Sciatic nerve (tissue), 2 donors: ENCODE measurements at places on chromosomes 1 and 21. TPM values are rescaled to one million over a fixed set of nuclear protein-coding genes. Genes with fewer than 3 reads are reported as not detected.

Gene RGS16
- 14.1 TPM for total RNA-seq

Gene ZBTB8A
- total RNA-seq = 8.9 TPM

Gene COP1
- total RNA-seq = 43.7 TPM

Gene OR2W3
- total RNA-seq = 6.3 TPM

Gene KCNK1
- 4.3 TPM for total RNA-seq

Gene CELSR2
- 24.0 TPM for total RNA-seq

- no peak for DNase-seq
These were observed 226.3 kb upstream of the ADGRL4 start for GRCh38 chr1:79232818-79233217.

- no peak for DNase-seq
These were observed 733 bp downstream of the TMEM35B start for GRCh38 chr1:34984435-34984792.

- no peak for DNase-seq
These were observed 157.3 kb downstream of the NTMT2 start for GRCh38 chr1:170303034-170303433.

DNA sequence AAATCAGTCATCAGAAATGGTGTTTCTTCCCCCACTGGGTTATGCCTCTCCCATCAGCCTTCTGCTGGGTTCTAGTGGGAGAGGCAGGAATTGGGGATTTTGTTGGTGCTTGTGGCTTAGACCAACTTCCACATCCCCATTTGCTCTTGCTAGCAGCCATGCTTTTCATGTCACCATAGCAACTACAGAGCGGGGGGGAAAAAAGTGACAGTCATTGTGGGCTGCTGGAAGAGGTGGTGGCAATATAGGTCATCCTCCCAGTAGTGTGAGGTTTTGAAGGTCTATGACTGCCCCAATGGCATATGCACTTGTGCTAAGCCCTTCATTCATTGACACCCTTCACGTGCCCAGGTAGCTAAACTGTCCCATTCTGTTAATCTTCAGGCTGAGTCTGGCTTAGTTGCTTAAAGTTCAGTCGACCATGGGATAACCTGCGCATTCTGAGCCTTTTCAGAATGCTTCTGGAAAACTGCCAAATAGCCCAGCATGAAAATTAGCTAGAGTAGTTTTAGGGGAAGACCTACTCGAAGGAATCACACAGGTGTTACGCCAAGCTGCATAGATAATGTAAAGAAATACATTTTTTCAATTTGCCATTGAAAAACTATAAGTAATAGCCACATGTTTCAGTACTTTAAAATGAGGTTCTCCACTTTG, 53.7 kb upstream of the ZNF326 start:
- no peak for DNase-seq

- DNase-seq = no peak
These were observed 23.3 kb downstream of the PIP5K1A start for GRCh38 chr1:151221616-151222015.

- no peak for DNase-seq
These were observed 2.3 kb upstream of the PMVK start for GRCh38 chr1:154938604-154939399.

GRCh38 chr1:3541936-3542335, 69.4 kb downstream of the MEGF6 start:
- DNase-seq = no peak
